Fibroblast of skin of left biceps (primary cell): ENCODE measurements at places on chromosomes 1 and 21.

GRCh38 chr1:1832166-1832565, 53.9 kb upstream of the NADK start:
- no peak for DNase-seq

- DNase-seq, result no peak
Measured at GRCh38 chr21:31030367-31031106, 7.7 kb downstream of the KRTAP19-8 start.

DNA sequence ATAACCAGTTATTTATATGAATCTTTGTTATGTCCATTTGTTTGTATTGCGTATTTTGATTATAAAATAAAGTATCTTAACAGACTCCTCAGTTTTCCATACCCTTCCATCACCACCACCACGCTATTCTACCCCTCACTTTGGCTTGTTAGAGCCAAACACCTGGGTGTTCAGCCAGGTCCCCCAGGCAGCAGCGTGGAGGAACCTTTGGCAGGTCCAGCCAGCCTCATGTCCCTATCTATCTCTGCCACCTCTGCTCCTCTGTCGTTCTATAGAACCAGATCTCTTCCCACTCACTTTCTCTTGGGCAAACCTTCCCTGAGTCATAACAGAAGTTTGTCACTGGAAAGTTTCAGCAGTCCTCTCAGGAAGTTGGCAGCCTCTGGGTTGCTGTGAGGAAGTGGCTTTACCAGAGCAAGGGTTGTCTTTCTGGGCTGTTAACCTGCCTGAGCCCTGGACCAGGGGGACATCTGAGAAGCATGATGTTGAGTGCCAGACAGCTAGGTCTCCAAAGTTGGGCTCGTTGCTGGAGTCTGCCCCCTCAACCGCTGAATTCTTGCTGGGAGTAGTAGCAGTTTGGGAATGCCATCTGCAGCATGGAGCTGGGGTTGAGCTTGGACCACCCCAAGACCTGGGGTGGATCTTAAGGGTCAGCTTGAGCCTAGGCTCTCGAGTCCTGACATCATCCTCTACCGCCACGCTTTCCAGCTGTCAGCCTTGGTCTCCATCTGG, 996 bp upstream of the SH3BGRL3 start:
- no peak for DNase-seq

- DNase-seq, result no peak
Measured at GRCh38 chr1:55808263-55808662, 593.1 kb upstream of the USP24 start.

- DNase-seq, result no peak
Measured at GRCh38 chr1:21749859-21750468, 33.0 kb downstream of the USP48 start.

GRCh38 chr1:211695135-211695816, 19.9 kb upstream of the NEK2 start:
- no peak for DNase-seq

DNA sequence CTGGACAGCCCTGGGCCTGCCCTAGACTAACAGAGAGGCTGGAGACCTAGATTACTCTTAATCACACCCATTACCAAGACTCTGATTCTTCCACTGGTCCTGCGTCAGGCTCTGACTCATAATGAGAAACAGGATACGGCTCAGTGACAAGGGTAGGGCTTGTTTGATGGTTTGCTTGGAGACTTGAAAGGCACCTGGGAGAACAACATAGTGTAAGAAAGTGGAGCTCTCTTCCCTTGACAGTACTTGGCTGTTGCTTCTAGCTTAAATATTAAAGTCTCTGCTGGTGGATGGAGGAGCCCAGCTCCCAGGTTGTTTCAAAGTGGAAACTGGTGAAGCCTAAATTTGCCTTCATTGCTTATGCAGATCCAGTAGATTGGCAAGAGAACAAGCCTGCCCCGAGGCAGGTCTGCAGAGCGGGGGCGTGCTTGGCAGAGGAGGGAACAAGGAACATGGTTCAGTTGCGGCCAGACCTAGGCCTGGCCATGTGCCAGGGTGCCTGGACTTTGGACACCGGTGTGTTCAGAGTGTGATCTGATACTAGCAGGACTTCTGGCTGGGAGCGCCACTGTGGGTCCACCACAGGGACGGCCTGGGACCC, 480.6 kb downstream of the CAMTA1 start:
- peak; percentile 23 for DNase-seq

GRCh38 chr1:236471653-236472052, 52.1 kb upstream of the LGALS8 start:
- no peak for DNase-seq

DNA sequence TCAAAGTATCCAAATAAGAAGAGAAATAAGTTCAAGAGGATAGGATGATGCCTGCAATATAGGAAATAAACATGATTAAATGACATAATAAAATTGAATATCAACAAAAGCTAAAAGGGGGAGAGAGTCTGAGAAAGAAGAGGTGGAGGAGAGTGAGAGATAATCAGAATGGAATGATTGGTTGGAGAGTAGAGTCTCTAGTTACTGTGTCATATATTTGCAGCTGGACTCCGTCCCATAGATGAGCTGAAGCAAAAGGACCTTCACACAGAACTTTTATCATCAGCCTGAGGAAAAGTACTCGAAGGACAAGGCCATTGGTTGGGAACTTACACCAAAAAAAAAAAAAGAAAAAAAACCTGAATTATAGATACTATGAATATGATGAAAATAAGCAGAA, 22.8 kb upstream of the S100A2 start:
- DNase-seq, result no peak

GRCh38 chr21:41877901-41878830, 978 bp downstream of the PRDM15 start:
- no peak for DNase-seq

GRCh38 chr1:94597701-94598100, 56.1 kb upstream of the F3 start:
- DNase-seq, result no peak

DNA sequence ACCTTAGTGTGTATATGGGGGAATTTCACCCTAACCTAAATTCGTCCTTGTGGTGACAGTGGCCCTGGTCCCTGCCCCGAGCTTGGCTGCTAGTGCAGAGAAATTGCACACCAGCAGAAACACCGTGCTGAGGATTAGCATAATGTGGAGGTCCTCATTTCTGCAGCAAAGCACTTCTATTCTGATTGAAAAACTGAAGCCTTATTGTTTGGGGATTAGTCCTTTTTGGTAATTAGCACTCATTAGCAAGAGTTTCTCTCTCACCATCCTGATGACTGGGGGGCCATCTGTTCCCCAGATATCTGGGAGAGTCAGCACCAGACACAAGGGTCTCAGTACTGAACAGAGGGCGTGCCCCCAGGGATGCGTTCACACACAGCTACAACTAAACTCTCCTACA, 55.2 kb downstream of the AJAP1 start:
- no peak for DNase-seq

GRCh38 chr21:43902441-43902840, 37.4 kb downstream of the AGPAT3 start:
- no peak for DNase-seq

DNA sequence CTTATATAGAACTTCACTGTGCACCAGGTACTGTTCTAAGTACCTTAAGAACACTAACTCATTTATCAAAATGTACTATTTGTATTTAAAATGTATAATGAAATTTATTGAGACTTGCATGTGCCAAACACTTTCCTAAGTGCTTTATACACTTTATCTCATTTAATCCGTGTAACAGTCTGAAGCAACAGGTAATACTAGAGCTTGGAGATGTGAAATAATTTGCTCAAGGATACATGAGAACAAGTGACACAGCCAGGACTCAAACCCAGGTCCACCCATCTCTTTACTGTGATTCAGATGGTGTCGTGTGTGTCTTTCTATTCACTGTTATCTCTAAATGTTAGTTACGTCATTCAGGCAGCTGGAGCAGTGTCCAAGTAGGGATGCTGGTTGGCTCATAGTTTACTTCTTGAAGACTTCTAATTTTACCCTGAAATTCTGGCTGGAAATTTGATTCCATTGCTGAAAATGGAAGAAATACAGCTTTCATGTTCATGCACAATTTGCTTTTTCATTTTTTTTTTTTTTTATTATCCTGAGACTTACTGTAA, 169.7 kb upstream of the UBE2U start:
- DNase-seq, result no peak

DNA sequence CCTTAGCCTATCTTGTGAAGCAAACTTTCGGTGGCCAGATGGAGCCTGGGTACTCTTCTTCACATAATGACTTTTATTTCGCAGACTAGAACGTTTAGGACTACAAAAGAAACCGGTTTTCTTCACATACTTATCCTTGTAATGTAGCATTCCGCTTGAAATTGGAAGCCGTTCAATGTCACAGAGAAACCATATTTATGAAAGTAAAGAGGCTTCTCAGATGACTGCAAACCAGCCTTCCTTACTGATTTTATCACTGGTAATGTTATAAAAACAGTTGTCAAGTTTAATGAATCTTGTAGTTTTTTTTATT, 94.1 kb downstream of the PPIAL4G start:
- no peak for DNase-seq

- DNase-seq, result no peak
Measured at GRCh38 chr1:8870616-8871538, 7.6 kb downstream of the ENO1 start.

DNA sequence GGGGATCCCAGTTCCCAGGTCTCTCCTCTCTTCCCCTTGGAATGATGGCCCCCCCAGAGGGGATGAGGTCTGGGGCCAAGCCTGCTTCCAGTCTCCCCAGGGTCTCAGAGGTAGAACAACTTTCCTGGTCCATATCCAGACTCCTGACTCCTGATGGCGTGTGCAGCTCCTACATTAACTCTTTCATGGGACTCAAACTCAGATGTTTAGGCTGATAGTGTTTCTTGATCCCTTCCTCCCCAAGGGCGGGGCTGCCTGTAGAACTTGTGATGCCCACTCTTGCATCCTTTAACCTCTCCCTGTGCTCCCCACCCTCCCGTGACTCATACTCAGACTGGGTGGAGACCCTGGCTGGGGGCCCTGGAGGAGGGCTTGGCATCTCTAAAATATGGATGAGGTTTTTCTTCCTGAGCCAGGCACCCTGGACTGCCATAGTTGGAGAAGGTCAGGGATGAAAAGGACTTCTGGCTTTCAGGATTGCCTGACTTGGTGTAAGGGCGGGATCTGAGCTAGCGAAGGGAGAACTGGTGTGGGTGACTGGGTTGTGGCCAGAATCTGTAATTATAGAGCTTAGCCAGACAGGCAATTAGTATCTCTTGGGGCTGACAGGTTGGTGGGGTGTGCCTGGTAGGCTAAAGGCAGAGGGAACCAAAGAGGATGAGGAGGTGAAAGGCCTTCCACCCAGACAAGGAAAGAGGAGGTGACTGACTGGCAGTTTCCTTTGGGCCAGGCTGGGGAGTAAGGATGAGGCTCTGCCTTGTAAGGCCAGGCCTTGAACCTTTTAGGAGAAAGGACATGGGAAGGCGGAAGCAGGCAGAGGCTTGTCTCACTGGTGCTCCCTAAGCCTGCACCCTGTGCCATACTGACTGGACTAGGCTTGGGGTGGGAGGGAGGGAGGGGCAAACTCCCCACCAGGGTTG, 1.5 kb downstream of the ATP8B2 start:
- DNase-seq, result peak; percentile 25

DNA sequence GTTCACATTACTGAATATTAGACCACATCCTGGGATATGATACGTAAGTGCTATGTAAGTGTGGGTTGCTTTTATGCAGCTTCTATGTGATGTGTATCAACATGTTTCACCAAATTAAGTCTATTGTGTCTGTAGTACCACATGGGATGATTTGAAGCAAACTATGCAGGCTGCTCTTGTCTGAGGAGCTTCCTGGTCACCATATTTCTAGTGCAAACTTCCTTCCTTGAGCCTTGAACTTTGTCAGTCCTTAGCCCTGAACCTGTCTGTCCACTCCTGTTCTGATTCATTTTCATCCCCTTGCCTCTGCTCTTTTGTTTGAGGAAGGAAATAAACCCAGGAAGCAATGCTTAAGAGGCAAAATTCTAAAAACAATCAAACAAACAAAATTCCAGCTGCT, 117.5 kb upstream of the VANGL1 start:
- DNase-seq, result no peak

GRCh38 chr1:5157175-5157574, 502.8 kb downstream of the AJAP1 start:
- no peak for DNase-seq

- no peak for DNase-seq
Measured at GRCh38 chr1:228093050-228093906, 9.8 kb downstream of the C1orf35 start.

- no peak for DNase-seq
Measured at GRCh38 chr1:67892476-67893125, 59.3 kb upstream of the GNG12 start.

DNA sequence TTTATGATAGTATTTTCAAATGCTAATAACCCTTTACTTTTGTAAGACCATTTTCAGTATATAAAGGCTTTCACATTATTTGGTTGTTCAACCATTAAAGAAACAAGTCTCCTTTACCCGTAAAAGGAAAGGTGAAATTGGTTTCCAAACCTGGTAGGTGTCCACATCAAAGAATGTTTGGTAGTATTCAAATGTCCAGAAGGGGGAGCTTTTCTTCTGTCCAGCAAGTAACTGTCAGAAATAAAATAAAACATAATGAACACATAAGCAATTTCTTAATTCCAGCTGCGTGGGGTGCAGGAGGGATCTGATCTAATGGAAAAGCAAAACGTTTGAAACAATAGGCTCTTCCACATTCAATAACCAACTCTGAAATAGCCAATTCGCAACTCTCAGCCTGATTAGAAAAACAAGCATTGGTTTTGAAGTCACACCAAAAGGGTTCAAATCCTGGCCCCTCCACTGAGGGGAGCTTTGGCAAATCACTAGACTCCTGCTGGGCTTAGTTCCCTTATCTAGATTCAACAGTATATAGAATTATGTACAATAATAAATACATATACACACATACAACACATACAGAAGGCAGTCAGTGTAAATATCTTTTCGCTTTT, 11.0 kb downstream of the YIPF1 start:
- DNase-seq, result no peak

DNA sequence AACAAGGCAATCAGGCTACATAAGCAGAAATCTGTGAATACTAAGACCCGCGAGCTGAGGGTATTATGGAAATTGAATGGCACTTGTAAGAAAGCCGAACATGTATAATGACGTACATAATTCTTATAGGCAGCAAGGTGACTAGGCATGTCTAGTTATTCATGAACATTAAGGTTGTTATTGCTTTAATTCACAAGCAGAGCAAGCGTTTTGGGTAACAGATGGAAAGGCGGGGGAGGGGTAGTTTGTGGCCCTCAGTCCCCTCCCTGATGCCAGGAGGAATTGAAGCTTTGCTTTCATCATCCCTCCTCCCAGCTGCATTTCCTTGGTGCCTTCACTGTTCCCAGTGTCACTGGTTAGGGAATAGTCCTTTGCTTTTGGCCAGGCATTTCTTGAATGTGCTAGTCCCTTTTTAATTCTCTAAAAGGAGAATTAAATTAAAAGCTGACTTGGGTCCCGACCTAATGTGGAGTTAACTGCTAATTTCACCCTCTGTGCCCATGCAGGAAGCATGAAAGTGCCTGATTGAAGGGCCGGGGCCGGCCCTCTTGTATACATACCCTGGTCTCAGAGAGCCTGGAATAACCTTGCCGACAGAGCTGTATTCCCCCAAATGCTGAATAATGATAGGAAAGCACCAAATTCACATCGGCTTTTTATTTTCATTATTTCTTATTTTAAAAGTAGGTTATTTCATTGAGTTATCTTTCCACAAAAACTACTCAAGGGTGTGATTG, 42.5 kb downstream of the RYR2 start:
- no peak for DNase-seq
